BJ (cell line): ENCODE measurements at places on chromosomes 5 and 9.

DNA sequence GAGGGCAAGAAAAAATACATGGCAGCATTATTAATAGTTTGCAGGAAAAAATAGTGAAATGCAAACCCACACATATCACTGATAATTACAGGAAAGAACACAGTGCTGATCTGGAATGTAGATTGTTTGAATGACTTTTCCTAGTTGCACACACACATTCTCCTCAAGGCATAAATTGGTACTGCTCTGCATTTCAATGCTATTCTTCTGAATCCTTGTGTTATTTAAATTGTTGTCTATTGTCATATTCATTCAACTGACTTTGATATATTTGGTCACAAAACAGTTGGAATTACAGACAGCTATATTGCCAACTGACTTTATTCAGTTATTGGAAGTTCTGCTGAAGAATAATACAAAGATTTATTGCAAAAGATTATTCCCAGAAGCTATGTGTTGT, 139.5 kb downstream of the CDH10 start:
- DNase-seq: no peak

- no peak for DNase-seq
Measured at GRCh38 chr9:97849980-97850379, 3.0 kb upstream of the FOXE1 start.

DNA sequence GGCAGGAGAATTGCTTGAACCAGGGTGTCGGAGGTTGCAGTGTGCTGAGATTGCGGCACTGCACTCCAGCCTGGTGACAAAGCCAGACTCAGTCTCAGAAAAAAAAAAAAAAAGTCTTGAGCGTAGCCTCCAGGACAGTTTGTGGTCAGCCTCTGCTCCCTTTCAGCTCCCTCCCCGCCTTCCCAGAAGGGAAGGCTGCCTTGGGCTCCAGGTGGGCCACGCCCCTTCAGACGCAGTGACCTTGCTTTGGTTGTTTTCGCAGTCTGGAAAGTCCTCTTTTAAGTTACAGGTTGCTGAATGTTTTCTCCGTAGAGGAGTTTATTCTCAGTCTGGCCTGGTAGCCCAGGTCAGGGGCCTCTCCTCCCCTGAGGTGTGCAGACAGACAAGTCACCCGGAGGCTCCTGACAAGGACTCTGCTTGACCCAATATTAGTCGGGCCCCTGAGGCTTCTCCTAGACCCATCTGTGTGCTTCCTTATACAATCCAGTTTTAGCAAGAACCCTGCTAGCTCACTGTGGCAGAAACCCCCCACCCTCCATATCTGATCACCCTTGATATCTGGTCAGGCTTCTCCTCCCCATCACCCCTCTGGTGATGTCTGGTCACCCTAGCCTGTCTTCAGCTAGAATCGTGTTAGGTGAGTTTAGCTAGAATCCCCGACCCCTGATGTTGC, 31.6 kb upstream of the N4BP3 start:
- no peak for DNase-seq

DNA sequence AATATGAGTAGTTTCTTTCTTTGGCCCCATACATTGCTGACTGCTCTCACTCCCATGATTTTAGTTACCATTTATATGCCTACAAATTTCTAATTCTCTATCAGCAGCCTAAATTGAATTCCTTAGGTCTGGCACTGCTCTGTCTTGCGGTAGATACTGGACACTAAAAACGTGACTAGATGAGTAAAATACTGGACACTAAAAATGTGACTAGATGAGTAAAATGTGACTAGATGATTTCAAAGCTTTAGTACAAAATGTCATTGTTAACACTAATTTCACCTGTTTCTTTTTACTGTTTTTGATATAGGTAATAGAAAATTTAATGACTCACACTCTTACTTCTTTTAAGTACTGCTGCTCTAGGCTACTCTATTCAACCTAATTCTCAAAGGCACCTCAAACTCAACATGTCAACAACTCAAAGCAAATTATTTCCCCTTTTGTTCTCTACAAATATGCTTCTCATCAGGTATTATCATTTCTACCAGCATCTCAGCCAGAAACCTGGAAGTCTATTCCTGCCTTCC, 31.4 kb upstream of the GOLGA1 start:
- no peak for DNase-seq

DNA sequence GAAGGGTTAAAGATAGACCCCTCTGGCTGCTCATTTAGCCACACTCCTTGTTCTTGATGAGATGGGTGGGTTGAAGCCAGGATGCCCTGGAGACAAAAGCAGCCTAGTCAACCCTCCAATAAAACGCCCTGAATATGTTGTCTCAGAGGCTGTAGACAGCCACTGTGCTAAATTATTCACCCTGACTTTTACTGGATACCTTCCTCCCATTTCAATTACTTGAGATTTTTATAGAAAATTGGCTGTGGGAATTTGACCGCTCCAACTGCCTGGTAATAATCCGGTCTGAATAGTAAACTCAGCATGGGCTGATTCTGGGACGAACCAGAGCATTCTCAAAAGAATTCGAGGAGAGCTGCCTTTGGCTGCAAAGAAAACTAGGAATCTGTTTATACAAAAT, 104.2 kb downstream of the SNX18 start:
- no peak for DNase-seq

- peak; percentile 94 for DNase-seq
Measured at GRCh38 chr5:113147101-113147508, 170.5 kb downstream of the DCP2 start.

DNA sequence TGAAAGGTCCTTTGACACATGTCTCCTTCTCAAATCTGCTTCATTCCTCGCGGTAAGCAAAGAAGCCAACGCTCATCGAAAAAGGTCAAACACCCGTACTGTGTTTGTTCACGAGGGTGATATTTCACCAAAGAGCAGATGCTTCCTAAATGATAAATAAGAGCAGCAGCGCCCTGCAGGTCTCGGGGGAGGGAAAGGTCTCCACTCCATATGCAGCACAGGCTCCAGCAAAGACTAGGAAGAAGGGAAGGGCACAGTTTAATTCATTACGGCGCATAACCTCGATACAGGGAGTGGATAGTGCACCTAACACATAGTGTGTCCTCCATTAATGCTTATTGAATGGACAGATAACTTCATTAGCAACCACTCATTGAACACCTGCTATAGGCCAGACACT, 593.3 kb downstream of the CDK5RAP2 start:
- no peak for DNase-seq

GRCh38 chr5:172076761-172077244, 70.4 kb upstream of the FBXW11 start:
- peak; percentile 79 for DNase-seq

DNA sequence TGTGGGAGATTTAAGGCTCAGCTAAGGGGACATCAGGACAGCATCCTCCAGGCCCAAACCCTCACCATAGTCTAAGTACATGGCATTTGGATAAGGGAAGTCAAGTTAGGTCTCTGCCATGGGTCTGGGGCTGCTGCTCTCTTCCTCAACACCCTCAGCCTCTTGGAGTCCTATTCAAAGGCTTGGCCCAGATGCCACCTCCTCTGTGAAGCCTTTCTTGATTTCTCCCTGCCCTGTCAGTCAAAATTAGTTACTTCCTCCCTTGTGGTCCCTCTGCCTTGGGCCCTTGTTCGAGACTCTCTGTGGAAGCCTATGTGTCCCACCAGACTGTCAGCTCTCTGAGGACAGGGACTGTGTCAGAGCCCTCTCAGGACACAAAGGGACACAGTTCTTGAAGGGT, 17.7 kb upstream of the DAB2IP start:
- DNase-seq: no peak
